ENCODE measurements at places on chromosomes 13 and 19. TPM values are rescaled to one million over a fixed set of nuclear protein-coding genes. Genes with fewer than 3 reads are reported as not detected.

The CACNG7 gene
- total RNA-seq = not detected

DNA sequence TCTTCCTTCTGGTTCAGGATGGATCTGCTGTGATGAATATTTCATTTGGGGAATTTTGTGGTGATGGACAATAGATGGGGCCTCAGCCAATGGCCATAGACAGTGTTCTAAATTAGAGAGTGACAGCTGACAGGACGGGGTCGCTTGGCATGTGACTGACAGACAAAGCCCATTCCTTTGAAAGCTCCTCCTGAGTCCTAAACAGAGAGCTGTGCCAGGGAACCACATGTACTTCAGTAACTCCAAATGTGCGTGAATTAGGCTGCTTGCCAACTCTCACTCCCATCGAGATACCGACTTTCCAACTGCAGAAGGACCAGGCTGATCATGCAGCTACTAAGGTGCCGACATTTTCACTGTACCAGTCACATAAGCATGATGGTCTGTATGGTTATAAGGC lies 187.7 kb downstream of the SHISA2 start:
- DNase-seq = no peak

- DNase-seq = no peak
These were observed 155.2 kb downstream of the LIG4 start for GRCh38 chr13:108060111-108060510.

DNA sequence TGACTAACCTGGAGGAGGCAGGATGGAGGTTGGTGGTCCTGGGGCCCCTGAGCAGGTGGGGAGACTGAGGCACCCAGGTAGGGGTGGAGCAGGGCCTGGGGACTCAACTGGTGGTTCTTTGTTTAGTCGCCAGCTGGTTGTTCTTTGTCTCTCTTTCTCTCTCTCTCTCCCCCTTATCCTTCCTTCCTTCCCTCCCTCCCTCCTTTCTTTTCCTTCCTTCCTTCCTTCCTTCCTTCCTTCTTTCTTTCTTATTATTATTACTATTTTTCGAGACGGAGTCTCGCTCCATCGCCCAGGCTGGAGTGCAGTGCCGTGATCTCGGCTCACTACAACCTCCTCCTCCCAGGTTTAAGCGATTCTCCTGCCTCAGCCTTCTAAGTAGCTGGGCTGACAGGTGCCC lies 6.6 kb upstream of the NRTN start:
- no peak for DNase-seq
